ENCODE measurements at places on chromosomes 4 and X.

GRCh38 chrX:46208225-46208854 lies 336.9 kb downstream of the ZNF674 start:
- DNase-seq = peak; percentile 75

- DNase-seq = no peak
Measured at GRCh38 chrX:23312136-23312535, 22.5 kb upstream of the PTCHD1 start.

DNA sequence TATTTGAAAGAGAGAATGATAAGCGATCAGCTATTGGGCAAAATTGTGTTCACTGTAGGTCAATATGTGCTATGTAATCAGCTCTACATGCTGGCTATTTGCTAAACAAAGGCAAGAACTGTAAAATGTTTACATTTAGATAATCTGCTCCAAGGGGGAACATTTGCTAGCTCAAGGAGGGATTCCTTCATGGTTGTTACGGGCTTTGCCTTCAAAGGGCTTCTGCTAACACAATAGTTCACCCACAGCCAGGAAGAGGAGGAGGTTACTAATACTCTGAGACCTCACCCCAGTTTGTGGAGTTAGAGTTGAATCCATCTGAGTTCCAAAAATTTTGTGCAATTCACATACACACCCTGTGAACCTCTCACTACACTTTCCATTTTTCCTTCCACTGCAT lies 107.6 kb upstream of the BMP3 start:
- DNase-seq = no peak

DNA sequence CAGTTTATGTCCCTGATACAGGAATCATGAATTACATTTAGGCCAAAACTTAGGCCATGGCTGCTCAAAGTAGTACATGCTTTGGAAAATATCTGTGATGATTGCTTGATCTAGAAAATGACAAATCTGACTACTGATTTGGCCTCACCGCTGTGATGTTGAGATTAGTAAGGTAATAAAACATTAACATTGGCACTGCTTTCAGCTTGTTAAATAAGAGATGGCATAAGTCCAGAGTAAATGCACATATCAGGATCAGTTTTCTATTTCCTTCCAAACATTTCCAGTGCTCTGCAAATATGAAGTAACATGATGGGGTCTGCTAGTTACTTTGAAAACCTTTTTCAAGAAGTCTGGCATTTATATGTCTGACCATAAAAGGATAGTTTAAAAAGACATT lies 687.3 kb upstream of the ACTRT1 start:
- no peak for DNase-seq

Measured in fibroblast of skin of right biceps (primary cell).